ENCODE measurements at places on chromosomes 3 and 15.

GRCh38 chr3:187327845-187328244 lies 36.3 kb upstream of the MASP1 start:
- no peak overlapping the region for H3K27ac ChIP-seq
- H3K27me3 ChIP-seq = no peaks in the 10 kb centered on the region
- H3K4me3 ChIP-seq = no peak overlapping the region
- no peaks in the 10 kb centered on the region for H3K4me1 ChIP-seq

- H3K27me3 ChIP-seq = no peaks in the 10 kb centered on the region
- H3K4me3 ChIP-seq = no peak overlapping the region
- DNase-seq = no peak
- H3K4me1 ChIP-seq = no peaks in the 10 kb centered on the region
- H3K27ac ChIP-seq = no peak overlapping the region
These were observed 2.1 kb upstream of the ISY1 start for GRCh38 chr3:129162729-129163579.

GRCh38 chr15:69303337-69304181 lies 4.8 kb downstream of the PAQR5 start:
- no peak overlapping the region for H3K4me3 ChIP-seq
- H3K27ac ChIP-seq = no peak overlapping the region
- H3K4me1 ChIP-seq = no peaks in the 10 kb centered on the region

DNA sequence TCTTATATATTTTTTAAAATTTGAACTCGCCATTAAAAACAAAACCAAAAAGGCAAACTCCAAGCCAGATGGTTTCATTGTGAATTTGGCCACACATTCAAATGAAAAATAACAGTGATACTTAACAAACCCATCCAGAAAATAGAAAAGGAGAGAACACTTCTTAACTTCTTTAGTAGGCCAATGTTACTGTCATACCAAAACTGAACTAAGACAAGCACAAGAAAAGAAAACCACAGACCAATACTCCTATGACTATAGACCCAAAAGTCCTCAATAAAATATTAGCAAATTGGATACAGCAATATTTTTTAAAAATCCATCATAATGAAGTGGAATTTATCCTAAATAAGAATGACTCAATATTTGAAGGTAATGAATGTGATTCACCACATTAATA lies 73.5 kb upstream of the ALDH1A3 start:
- H3K27ac ChIP-seq = no peak overlapping the region
- H3K4me1 ChIP-seq = no peaks in the 10 kb centered on the region
- H3K27me3 ChIP-seq = no peaks in the 10 kb centered on the region
- no peaks in the 10 kb centered on the region for H3K36me3 ChIP-seq

DNA sequence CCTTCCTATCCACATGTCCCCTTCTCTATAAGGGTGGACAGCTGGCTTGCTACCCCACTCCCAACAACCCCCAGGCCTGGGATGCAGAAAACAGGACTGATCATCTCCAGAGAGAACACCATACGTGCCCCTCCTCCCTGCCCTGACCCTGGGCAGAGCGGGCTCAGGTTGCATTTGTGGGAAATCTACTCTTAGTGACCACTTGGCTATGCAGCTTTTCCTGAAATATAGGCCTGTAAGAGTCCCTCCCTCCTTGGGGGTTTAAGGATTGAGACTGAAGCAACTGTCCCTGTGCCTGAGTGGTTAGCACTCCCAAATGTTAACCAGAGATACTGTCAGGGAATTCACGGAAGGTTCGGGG lies 11.7 kb downstream of the SH2D7 start:
- no peak for DNase-seq
- H3K36me3 ChIP-seq = no peaks in the 10 kb centered on the region
- H3K27ac ChIP-seq = no peak overlapping the region
